ENCODE measurements at places on chromosomes 1 and 21.

DNA sequence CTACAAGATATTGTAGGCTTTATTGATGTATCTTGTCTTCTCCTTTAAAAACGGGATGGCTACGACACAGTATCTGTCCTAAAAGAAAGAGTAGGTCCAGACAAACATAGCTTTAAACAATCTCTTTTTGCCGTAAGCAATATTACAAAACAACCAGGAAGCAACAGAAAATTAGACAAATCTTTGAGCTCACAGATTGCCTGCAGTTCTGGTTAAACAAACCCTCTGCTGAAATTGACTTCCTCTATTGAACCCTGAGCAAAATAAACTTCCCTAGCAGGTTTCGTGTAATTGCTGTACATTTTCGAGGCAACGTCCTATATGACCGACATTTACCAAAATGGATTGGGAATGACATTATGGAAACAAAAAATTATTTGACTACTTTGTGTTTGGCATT lies 50.6 kb downstream of the CHML start:
- no peak for DNase-seq

GRCh38 chr1:8329858-8330257 lies 11.9 kb downstream of the SLC45A1 start:
- DNase-seq: no peak

GRCh38 chr1:38860454-38860795 lies 853 bp upstream of the RRAGC start:
- DNase-seq: no peak

DNA sequence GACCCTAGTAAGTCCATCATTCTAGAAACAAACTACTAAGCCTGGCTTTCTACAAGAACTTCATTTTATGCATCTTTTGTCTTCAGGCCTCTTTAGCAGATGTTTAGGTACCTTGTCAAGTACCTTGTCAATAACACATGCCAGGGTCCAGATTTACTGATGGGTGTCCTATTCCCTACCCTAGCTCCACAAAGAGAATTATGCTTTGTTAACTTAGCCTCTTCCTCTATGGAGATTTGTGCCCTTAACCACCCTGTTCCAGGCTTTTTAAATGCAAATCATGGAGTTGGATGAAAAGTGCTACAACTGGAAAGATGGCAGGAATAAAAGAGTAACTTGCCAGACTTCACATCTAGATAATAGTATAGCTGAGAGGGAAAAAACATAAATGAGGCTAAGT lies 42.7 kb downstream of the SPATA46 start:
- no peak for DNase-seq

DNA sequence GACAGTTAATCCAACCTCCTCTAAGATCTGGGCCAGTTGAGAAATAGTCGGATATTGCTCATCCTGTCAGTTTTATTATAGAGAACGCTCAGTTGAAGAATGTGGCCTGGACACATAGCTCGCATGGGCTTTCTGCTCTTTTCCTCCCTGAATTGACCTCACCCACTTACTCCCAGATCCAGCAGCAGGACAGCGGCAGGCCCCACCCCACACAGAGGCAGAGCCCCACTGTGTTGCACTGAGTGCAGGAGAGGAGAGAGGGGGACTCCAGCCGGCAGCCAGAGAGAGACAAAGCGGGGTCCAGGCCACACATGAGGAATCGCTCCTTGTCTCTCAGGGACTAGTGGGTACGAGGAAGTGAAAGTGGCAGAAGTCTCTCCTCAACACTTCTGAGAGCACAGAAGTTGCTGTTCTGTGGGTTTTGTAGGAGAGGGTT lies 78.6 kb downstream of the LAMC1 start:
- no peak for DNase-seq

- DNase-seq: no peak
These were observed 24.2 kb upstream of the SLC45A1 start for GRCh38 chr1:8293641-8294169.

DNA sequence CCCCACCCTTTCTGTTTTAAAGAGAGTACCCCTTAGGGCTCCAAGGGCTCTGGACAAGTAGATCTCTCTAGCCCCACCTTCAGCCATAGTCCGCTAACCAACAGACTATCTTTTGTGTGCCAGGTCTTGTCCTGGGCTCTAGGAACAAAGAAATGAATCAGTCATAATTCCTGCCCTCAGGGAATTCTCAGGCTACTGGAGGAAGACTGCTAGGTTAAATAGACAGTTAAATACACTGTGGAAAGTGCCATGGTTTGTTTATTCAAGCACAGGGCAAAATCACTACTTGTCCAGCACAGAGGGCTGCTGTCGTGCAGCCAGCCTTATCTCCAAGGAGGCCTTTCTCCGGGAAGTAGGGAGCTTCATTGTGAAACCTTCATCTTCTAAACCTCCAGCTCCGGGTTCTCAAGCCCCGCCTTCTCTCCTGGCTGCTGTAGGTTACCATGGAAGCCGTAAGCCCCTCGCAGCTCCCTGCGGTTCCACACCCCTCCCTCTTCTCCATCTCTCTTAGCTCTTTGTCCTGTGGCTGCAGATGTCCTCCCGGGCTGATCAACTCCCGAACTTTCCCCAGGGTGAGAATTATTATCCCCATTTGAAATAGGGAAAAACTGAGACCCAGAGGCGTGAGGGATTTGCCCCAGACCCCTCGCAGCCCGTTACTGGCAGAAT lies 29.8 kb downstream of the SHISAL2A start:
- peak; percentile 91 for DNase-seq
